ENCODE measurements at places on chromosomes 2 and 18.

- DNase-seq, result no peak
Observed at GRCh38 chr2:59395119-59395518, 1154.0 kb upstream of the FANCL start.

GRCh38 chr18:6248017-6248416, 166.7 kb downstream of the L3MBTL4 start:
- DNase-seq, result no peak

DNA sequence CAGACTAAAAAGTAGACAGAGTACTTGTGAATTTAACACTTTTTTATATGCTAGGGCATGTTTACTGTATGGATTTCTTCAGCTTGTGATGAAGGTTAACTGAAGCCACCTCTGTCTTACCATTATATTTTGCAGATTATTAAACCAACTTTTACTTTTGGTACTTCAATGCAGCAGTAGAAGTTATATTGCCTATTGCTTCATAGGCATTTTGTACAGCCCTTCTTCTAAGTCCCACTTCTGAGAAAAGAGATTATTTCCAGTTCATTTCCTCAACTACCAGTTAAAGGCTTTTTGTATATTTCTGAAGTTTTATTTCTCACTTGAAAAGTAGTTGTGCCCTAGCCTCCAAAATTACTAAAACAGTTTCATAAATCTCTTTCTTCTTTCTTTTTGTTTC, 256.4 kb upstream of the FBXO11 start:
- DNase-seq, result no peak

DNA sequence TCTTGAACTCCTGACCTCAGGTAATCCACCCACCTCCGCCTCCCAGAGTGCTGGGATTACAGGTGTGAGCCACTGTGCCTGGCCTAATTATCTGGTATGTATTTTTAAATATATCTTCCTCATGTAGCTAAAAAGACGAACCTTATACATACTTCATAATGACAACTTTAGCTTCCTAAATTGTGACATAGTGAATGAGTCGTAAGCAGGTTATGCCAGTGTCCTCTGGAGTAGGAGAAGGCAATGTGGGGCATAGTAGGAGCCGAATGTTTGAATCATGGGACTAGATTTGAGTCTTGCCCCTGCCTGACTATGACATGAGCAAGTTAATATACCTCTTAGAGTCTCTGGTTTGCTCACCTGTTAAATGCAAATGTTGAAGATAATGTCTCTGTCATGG, 95.8 kb upstream of the FOSL2 start:
- DNase-seq, result no peak

DNA sequence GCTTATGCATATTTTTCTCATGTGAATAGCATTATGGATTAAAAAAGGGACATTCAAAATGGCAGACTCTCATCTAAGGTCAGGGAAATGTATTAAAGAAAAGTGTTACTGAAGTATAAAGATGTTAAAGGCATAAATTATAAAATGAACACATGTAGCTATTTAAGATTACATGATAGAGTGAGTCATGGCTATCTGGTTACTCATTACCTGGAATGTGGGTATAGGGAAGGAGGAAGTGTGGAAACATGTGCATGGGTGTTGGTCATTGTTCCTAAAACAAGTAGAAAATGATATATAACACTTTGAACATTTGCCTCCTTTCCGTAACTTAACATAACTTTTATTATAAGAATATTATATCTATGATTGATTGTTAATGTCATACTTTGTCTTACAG, 66.4 kb downstream of the MYO1B start:
- no peak for DNase-seq

GRCh38 chr2:112093216-112093615, 38.1 kb downstream of the TMEM87B start:
- no peak for DNase-seq

GRCh38 chr2:207716056-207716455, 4.6 kb downstream of the CCNYL1 start:
- DNase-seq, result no peak

DNA sequence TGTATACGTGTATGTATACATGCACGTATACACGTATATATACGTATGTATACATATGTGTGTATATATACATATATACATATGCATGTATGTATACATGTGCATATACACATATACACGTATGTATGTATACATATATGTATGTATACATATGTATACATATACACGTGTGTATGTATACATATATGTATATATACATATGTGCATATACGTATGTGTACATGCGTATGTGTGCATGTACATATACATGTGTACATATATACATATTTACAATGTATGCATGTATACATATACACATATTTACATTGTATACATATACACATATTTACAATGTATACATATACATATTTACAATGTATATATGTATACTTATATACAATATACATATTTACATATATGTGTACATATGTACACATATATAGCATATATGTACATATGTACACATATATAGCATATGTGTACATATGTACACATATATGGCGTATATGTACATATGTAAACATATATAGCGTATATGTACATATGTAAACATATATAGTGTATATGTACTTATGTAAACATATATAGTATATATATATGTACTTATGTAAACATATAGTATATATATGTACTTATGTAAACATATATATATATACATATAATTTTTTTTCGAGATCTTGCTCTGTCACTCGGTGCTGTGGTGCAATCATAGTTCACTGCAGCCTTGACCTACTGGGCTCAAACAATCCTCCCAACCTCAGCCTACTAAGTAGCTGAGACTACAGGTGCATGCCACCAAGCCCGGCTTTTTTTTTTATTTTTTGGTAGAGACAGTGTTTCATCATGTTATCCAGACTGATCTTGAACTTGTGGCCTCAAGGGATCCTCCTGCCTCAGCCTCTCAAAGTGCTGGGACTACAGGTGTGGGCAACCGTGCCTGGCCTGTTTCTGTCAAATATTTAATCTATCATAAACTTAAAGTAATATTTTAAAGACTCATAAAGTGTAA, 23.2 kb downstream of the COBLL1 start:
- DNase-seq, result no peak

DNA sequence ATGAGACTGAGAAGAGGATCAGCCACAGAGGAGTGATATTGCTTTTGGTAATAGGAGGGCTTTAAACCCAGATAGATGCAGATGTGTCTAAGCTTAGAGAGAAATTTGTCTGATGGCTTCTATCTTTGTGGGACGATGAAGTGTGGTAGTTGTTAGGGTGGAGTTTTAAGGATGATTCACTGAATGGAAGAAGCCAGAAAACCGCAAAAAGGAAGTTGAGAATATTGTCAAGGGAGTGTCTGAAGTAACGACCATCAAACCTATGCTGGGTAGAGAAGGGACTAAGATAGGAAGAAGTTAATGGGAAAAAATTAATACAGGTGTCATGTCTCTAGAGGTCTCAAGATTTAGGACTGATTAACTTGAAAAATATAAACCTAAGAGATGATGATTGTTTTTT, 195.6 kb upstream of the MC4R start:
- no peak for DNase-seq

GRCh38 chr2:226799211-226799975, at the start of gene IRS1:
IRS1 (minus strand) TSS chr2:226799820; CDS start chr2:226798738, 1,082 bp downstream.
- peak; percentile 93 for DNase-seq
